Daoy (cell line): ENCODE measurements at places on chromosomes 6 and 20. TPM values are rescaled to one million over a fixed set of nuclear protein-coding genes. Genes with fewer than 3 reads are reported as not detected.

The CNKSR3 gene
- total RNA-seq, result 13.0 and 14.9 TPM in 2 replicates

The HLA-DPA1 gene
- total RNA-seq, result 4.2 and 13.8 TPM in 2 replicates

The BMP6 gene
- 0.34 and 0.80 TPM in 2 replicates for total RNA-seq

The PRND gene
- total RNA-seq, result not detected in 2 replicates
